AG09319 (cell line): ENCODE measurements at places on chromosomes 16 and 17.

- DNase-seq, result peak; percentile 76
Measured at GRCh38 chr17:41894791-41895331, 23.9 kb downstream of the ACLY start.

- no peak for DNase-seq
Measured at GRCh38 chr17:21039839-21040575, 2.8 kb downstream of the USP22 start.

DNA sequence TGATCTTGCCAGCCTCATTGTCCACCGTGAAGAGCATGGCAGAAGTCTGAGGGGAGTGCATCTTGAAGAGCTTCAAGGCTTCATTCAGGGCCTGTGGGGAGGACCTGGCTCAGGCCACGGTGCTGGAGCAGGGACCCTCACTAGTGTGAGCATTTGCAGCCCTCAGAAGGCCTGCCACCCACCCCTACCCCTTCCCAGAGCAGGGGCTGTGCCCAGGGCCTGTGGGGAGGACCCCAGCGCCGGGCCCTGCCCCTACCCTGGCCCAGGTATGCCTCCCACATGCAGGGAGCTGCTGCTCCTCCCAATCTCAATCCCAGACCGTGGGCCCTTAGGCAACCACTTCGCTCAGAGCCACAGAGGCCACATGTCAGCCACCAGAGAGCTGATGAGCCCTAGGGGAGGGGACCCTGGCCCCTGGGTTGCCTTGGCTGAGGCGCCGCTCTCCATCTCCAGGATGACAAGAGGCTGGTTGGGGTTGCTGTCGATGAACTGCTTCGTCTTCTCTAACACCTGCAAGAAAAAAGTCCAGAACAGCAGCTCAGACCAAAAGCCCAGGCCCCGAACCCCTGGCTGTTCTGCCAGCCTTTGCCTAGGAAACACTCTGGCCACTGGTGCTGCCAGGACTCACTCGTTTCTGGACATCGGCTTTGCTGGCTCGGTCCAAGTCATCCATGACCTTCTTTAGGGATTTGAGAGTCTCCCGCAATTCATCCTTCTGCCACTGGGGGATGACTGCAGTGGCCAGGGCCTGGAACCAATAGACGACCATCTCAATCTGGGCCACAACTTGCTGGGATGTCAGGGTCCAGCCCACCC, 1.8 kb upstream of the EXOSC6 start:
- no peak for DNase-seq

DNA sequence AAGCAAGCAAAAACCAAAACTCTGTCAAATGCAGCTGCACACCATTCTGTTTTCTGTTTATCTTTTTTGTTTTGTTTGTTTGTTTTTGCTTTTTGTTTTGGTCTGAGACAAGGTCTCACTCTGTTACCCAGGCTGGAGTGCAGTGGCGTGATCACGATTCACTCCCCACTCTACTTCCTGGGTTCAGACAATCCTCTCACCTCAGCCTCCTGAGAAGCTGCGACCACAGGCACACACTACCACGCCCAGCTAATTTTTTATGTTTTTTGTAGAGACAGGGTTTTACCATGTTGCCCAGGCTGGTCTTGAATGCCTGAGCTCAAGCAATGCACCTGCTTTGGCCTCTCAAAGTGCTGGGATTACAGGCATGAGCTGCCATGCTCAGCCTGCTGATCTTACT, 19.3 kb upstream of the SLFN13 start:
- DNase-seq, result no peak
